Uterus (tissue), 4 donors: ENCODE measurements at places on chromosomes 4 and X. TPM values are rescaled to one million over a fixed set of nuclear protein-coding genes. Genes with fewer than 3 reads are reported as not detected.

The PF4V1 gene
- not detected for total RNA-seq

DNA sequence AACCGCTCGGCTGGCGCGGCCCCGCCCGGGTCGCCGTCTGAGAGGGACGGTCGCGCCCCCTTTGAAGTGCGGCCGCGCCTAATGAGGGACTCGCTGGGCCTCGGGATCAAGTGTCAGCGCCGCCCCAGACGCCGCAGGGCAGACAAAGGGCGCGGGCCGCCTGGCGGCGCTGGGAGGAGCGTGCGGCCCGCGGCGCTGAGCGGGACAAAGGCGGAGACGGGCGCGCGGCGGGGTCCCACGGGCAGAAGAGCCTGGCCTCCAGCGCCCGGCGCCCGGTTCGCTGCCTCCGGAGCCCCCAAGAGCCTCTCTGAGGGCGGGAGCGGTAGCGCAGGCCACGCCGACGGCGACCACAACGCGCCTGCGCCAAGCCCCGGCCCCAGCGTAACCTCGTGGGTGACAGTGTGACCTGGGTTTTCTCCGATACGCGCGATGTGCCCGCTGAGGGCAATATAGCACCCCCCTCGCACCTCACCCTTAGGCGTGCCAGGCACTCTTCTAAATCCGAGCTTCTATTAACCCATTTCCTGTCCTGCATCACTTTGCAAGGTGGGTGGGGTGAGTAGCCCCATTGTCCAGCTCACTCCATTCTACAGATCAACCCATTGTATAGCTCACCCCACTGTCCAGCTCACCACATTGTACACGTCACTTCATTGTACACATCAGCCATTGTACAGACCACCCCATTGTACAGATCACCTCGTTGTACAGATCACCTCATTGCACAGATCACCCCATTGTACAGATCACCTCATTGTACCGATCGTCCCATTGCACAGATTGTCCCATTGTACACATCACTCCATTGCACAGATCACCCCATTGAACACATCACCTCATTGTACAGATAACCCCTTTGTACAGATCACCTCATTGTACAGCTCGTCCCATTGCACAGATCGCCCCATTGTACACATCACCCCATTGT, 33.7 kb upstream of the STX18 start:
- peak; percentile 40 for DNase-seq

GRCh38 chr4:141524116-141524515, 112.3 kb upstream of the IL15 start:
- no peak for DNase-seq

DNA sequence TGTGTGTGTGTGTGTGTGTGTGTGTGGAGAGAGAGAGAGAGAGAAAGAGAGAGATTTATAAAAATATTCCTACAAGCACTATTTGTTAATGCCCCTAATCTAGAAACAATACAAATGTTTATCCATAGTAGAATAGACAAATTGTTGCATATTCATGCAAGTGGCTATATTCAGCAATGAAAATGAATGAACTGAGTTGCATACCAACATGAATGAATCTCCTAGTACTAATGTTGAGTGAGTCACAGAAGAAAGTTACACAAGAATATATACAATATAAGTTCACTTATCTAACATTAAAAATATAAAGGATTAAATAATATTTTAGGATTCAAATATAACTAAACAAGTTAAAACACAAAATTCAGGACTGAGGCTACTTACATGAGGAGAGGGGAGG, 456.8 kb upstream of the AMOT start:
- DNase-seq = no peak

GRCh38 chr4:73702796-73703287, 37.5 kb upstream of the CXCL8 start:
- no peak for DNase-seq

DNA sequence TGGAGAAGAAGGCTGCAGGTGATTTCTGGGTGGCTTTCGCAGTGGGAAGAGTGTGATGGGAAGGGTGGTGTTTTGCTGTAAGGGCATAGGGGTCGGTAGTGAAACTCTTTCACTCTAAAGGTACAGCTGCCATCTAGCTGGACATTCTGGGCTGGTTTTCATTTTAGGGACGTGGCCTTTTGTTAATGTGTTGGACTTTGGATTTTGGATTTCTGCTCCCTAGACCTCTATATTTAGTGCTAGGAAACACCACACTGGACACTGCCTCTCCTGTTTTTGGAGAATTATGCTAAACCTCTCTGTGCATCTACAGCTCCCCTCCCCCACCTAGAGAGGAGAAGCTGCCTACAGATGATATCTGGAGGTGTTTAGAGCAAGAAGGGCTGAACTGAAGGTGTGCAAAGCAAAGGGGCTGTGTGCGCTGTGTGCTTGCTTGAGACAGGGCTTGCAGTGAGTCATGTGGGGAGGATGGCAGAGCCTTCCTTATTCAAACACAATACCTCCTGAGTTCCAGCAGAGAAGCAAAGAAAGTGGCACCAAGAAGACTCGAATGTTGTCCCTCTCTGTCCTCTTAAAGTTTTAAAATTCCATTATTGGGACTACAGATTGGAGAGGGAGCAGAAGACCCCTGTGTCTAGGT, 47.9 kb downstream of the STARD8 start:
- no peak for DNase-seq

The TREX2 gene
- total RNA-seq = 2.9 TPM

The NUP62CL gene
- 5.4 TPM for total RNA-seq

The RAI2 gene
- 6.0 TPM for total RNA-seq

- DNase-seq = no peak
Measured at GRCh38 chr4:13546142-13546940, 2.0 kb upstream of the NKX3-2 start.

The CEP135 gene
- 10.7 TPM for total RNA-seq

DNA sequence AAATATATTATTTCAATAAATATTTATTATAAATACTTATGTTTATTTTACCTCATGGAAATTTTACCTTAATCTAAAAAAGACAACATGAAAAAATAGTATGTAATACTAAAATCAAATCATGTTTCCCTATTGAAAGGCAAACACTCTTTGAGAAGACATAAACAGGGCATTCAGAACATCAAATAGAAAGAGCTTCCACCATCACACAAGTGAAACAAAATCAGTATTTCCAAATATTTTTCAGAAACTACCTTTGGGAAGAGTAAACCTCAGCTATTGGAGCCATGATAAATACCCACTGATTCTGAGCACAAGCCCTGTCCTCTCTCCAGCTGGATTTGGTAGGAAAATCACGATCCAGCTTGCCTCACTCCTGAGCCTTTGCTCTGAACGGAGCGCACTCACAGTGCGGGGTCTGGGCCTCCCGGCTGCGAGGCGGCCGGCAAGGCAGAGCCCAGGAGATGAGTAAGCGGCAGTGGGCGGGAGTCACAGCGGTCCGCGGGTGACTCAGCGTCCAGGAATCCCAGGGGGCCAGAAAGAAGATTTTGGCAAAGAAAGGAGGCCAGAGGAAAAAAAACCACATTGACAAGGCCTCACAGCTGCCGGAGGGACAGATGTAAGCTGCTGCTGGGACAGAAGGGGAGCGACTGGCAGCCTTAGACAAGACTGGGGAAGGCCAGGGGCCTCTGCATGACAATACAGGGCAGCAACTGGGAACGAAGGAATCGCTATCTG, 14.7 kb upstream of the ANXA5 start:
- DNase-seq = peak; percentile 90

GRCh38 chr4:184503869-184504300, 29.5 kb upstream of the IRF2 start:
- no peak for DNase-seq

DNA sequence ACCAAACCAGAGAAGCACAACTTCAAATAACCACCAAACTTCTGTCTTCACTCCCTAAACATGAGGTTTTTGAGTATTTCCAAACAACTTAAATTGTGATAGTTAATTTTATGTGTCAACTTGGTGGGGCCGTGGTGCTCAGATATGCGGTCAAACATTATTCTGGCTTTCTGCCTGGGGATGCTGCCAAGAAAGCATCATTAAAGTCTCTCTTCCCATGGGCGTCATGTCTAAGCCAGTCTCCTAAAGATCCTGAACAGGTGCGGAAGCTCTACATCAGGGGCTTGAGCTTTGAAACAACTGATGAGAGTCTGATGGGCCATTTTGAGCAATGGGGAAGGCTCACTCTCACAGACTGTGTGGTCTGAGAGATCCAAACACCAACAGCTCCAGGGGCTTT, 24.1 kb upstream of the SOD3 start:
- DNase-seq = peak; percentile 48

- no peak for DNase-seq
Measured at GRCh38 chr4:52852711-52853110, 9.4 kb upstream of the RASL11B start.
